ENCODE measurements at places on chromosomes 2 and 18. TPM values are rescaled to one million over a fixed set of nuclear protein-coding genes. Genes with fewer than 3 reads are reported as not detected.

Gene CENPA
- total RNA-seq = 0.78 TPM

Gene ELOA2
- total RNA-seq = not detected

DNA sequence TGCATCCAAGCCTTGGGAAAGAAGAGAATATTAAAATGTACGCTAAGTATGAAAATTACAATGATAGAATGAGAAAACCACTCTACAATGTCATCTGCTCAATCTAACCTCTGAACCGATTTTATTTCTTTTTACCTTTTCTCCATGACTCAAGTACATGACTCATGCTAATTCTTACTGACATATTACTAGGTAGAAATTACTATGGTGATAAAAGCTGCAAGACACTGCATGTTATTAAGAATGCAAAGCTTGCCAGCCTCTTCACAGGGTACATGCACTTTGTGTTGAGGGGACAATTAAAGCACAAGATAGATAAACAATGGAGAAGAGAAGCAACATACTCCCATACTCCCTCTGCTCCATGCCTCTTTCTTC is 20.7 kb downstream of the SFT2D3 start:
- no peaks in the 10 kb centered on the region for H3K4me1 ChIP-seq
- H3K27ac ChIP-seq = no peak overlapping the region
- no peak overlapping the region for H3K4me3 ChIP-seq
- peaks cover 55% of the 10 kb centered on the region for H3K36me3 ChIP-seq
- DNase-seq = no peak

GRCh38 chr2:147679955-147680531 is 164.8 kb upstream of the ACVR2A start:
- no peak overlapping the region for H3K4me3 ChIP-seq
- no peaks in the 10 kb centered on the region for H3K36me3 ChIP-seq

GRCh38 chr2:22189893-22190480 is 1066.2 kb downstream of the TDRD15 start:
- H3K27me3 ChIP-seq = no peaks in the 10 kb centered on the region
- H3K27ac ChIP-seq = no peak overlapping the region
- H3K4me1 ChIP-seq = no peaks in the 10 kb centered on the region

- H3K27me3 ChIP-seq = no peaks in the 10 kb centered on the region
- no peak overlapping the region for H3K4me3 ChIP-seq
- no peak for DNase-seq
- no peaks in the 10 kb centered on the region for H3K36me3 ChIP-seq
- peaks cover 34% of the 10 kb centered on the region for H3K4me1 ChIP-seq
Measured at GRCh38 chr2:113214141-113214540, 40.4 kb downstream of the PSD4 start.

Gene CRYBA2
- total RNA-seq = not detected

Gene ATG9A
- 48.2 TPM for total RNA-seq

Gene MYL1
- total RNA-seq = not detected

- no peak overlapping the region for H3K4me3 ChIP-seq
- H3K27ac ChIP-seq = no peak overlapping the region
- H3K27me3 ChIP-seq = no peaks in the 10 kb centered on the region
- no peaks in the 10 kb centered on the region for H3K4me1 ChIP-seq
- no peak for DNase-seq
Measured at GRCh38 chr2:174546519-174547506, 50.8 kb downstream of the WIPF1 start.

DNA sequence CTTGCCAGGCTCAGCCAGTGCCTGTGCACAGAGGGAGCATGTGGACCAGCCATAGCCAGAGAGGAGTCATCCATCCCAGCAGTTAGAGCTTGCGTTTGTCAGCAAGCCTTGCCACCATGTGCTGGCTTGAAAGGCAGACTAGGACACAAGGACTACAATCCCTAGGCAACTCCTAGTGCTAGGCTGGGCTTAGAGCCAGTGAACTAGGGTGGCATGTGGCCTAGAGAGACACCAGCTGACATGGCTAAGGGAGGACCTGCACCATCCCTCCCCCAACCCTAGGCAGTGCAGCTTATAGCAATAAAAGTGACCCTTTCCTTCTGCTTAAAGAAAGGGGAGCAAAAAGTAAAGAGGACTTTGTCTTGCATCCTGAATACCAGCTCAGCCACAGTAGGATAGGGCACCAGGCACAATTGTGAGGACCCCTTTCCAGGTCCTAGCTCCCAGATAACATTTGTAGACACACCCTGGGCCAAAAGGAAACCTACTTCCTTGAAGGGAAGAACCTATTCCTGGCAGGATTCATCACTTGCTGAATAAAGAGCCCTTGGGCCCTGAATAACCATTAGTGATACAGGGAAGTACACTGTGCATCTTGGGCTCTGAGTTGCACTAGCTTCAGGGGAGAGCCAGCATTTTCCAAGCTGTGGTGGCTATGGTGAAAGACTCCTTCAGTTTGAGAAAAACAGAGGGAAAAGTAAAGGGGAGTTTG is 38.7 kb upstream of the UXS1 start:
- H3K4me1 ChIP-seq = no peaks in the 10 kb centered on the region
- no peak overlapping the region for H3K4me3 ChIP-seq
- DNase-seq = no peak
- H3K27me3 ChIP-seq = no peaks in the 10 kb centered on the region

GRCh38 chr2:54772531-54772930 is 49.1 kb downstream of the EML6 start:
- no peak overlapping the region for H3K4me3 ChIP-seq
- no peak for DNase-seq
- no peaks in the 10 kb centered on the region for H3K27me3 ChIP-seq
- H3K36me3 ChIP-seq = no peaks in the 10 kb centered on the region
- no peaks in the 10 kb centered on the region for H3K4me1 ChIP-seq
- H3K27ac ChIP-seq = no peak overlapping the region

Gene GAREM1
- total RNA-seq = 11.5 TPM

DNA sequence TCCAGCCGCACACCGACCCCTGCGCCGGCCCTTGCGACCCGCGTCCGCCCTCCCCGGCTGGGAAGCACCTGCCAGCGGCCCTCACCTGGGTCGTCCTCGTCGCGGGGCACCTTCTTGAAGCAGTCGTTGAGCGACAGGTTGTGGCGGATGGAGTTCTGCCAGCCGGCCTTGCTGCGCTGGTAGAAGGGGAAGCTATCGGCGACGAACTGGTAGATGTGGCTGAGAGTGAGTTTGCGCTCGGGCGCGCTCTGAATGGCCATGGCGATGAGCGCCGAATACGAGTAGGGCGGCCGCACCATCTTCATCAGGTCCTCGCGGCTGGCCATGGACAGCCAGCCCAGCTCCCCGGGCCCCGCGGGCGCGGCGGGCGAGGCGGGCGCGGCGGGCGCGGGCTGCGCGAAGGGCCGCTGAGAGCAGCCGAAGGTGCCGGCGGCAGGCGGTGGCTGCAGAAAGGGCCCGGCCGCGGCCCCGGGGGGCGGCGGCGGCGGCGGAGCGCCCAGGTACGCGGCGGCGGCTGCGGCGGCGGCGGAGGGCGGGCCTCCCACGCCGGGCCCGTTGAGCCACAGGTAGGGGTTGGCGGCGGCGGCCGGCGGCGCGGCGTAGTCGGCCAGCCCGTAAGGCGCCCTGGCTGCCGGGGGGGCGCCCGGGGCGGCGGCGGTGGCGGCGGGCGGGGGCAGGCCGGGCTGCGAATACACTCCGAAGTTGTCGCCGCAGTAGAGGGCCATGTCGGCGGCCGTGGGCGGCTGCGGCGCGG is 505 bp downstream of the FOXI3 start:
- H3K4me1 ChIP-seq = no peaks in the 10 kb centered on the region
- peak; percentile 65 for DNase-seq
- H3K36me3 ChIP-seq = no peaks in the 10 kb centered on the region
- no peak overlapping the region for H3K27ac ChIP-seq
- no peak overlapping the region for H3K4me3 ChIP-seq

Gene CHRNG
- not detected for total RNA-seq

Gene EN1
- total RNA-seq = not detected

DNA sequence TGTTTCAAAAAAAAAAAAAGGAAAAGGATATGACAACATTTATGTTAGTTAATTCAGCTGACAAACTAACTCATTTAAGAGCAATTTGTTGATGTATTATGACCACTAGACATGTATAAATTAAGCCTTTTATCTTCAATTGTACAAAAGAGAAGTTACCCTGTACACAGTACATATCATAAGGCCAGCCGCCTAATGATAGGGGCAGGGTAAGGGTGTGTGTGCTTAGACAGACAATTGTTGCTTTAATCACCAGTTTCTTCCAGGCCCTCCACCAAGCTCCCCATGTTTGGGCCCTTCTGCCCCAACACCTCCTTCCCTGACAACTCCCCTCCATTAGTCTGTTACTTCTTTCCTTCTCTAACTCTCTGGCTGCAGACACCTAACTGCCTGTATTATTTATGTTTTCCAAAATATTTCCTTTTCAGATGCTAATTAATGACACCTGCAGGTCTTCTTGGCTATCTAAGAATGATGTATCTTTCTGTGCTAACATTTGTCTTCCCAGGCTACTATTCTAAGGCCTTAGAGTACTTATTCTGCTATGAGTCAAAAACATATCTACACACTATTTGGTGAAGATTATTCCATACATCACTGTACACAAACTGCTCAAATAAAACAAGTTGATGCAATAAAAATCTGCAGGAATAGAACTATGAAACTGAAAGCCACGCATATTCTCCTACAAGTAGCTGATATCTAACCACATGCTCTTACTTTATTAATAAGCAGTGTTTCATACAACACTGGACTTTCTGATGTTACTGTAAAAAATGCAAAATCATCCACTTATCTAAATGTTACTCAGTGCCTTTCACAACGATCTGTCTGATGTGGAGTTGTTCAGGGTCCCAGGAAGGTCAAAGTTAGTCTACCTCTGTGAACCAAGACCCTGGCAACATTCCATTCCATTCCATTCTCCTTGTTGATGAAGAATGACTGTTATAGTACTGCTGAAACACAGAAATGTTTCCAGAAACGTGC is 26.4 kb downstream of the TMEM131 start:
- no peak overlapping the region for H3K4me3 ChIP-seq
- no peak for DNase-seq
- no peak overlapping the region for H3K27ac ChIP-seq
- H3K36me3 ChIP-seq = no peaks in the 10 kb centered on the region

Gene CAPN14
- total RNA-seq = 0.26 TPM

GRCh38 chr2:235694721-235695601 is 201.1 kb downstream of the AGAP1 start:
- no peaks in the 10 kb centered on the region for H3K27me3 ChIP-seq
- H3K36me3 ChIP-seq = no peaks in the 10 kb centered on the region

- H3K27me3 ChIP-seq = no peaks in the 10 kb centered on the region
- no peaks in the 10 kb centered on the region for H3K36me3 ChIP-seq
- H3K4me3 ChIP-seq = no peak overlapping the region
- H3K4me1 ChIP-seq = no peaks in the 10 kb centered on the region
- peak; percentile 35 for DNase-seq
Measured at GRCh38 chr2:96106991-96107707, 9.2 kb downstream of the ADRA2B start.

- DNase-seq = no peak
- no peak overlapping the region for H3K27ac ChIP-seq
- H3K27me3 ChIP-seq = no peaks in the 10 kb centered on the region
- H3K4me3 ChIP-seq = no peak overlapping the region
Measured at GRCh38 chr2:1246239-1246638, 167.0 kb upstream of the TPO start.

DNA sequence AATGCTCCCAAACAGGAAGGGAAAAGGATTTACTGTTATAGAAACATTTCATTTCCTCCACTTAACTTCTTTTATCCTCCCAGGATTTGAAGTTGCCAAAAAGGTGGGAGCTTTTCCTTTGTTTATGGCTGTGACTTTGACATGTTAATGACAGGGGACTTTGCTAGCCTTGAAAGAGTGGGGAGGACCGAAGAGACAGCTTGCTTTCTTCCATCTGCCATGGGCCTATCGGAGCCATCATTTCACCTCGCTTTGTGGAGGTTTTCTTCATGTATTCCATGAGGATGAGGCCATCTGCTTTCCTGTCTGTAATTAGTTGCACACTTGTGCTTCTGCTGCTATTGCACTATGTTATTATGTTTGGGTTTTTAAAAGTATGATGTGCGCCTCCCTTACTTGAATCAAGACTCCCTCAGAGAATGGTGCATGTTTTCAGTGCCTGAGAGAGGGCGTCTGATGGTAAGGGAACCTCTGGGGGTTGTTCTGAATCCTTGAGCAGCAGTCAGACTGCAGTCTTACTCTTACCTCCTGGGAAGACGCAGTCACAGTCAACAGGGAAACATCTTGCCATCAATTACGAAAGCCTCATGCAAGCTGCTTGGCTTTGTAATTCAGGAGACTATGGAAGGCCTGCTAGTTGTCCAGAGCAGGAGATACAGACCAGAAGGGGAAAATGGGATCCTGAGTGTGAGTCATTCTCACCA is 173.3 kb upstream of the MGAT5 start:
- no peak overlapping the region for H3K27ac ChIP-seq
- H3K27me3 ChIP-seq = no peaks in the 10 kb centered on the region
- H3K4me1 ChIP-seq = peaks cover 6% of the 10 kb centered on the region
- DNase-seq = no peak
- H3K4me3 ChIP-seq = no peak overlapping the region
- no peaks in the 10 kb centered on the region for H3K36me3 ChIP-seq

Gene HOXD8
- 2.6 TPM for total RNA-seq

Gene SAG
- not detected for total RNA-seq

GRCh38 chr2:217713395-217714286 is 289.2 kb downstream of the TNS1 start:
- DNase-seq = peak; percentile 85
- H3K27ac ChIP-seq = peak overlapping the region; percentile 30
- H3K4me1 ChIP-seq = peaks cover 11% of the 10 kb centered on the region
- no peaks in the 10 kb centered on the region for H3K36me3 ChIP-seq

Gene ICA1L
- total RNA-seq = 2.3 TPM

DNA sequence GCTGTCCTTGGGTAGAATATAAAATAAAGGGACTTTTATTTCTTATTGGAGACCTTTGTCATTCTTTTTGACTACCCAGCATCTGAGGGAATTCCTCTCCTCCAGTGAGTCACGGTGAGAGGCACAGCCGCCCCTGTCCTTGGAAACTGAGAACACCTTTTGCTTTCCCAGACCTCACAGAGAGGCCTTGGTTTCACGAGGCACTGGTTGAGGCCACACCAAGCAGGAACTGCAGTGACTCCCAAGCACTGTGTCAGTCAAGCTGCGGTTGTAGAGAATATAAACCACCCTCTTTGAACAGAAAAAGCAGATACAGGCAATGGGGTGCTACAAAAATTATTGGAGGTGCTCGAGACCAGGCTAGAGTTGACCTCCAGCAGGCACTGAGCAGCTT is 16.4 kb downstream of the PRKAG3 start:
- H3K27ac ChIP-seq = no peak overlapping the region
- no peak overlapping the region for H3K4me3 ChIP-seq
- peaks cover 41% of the 10 kb centered on the region for H3K36me3 ChIP-seq
- H3K27me3 ChIP-seq = no peaks in the 10 kb centered on the region
- no peaks in the 10 kb centered on the region for H3K4me1 ChIP-seq

Gene MROH2A
- total RNA-seq = not detected

Gene DYSF
- total RNA-seq = 37.7 TPM

DNA sequence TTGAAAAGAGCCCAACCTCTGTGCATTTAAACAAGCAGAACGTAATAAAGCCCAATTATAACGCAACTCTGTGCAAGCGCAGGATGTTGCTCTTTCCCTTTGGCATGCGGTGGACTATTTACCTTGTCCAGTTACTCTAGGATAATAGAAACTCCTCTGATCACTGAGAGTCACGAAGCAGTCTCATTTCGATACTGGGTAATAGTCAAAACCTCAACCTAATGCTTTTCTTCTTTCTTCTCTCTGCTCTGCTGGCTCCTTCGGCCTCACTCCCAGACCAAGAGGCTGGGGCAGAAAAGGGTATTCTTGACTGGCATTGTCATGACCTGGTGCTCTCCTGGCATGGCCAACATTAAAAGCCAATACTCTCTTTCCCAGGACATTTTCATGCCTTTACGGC is 89.7 kb upstream of the GCFC2 start:
- H3K36me3 ChIP-seq = no peaks in the 10 kb centered on the region
- no peak overlapping the region for H3K4me3 ChIP-seq
- no peak overlapping the region for H3K27ac ChIP-seq
- no peak for DNase-seq
- no peaks in the 10 kb centered on the region for H3K27me3 ChIP-seq
- no peaks in the 10 kb centered on the region for H3K4me1 ChIP-seq

Gene SLC30A3
- 0.58 TPM for total RNA-seq
